ENCODE measurements at places on chromosomes 12 and 14.
A peak's percentile ranks its signal among the peaks of the same experiment; 100 is the strongest.

- DNase-seq, result no peak
Observed at GRCh38 chr14:81169711-81170103, 51.1 kb downstream of the GTF2A1 start.

DNA sequence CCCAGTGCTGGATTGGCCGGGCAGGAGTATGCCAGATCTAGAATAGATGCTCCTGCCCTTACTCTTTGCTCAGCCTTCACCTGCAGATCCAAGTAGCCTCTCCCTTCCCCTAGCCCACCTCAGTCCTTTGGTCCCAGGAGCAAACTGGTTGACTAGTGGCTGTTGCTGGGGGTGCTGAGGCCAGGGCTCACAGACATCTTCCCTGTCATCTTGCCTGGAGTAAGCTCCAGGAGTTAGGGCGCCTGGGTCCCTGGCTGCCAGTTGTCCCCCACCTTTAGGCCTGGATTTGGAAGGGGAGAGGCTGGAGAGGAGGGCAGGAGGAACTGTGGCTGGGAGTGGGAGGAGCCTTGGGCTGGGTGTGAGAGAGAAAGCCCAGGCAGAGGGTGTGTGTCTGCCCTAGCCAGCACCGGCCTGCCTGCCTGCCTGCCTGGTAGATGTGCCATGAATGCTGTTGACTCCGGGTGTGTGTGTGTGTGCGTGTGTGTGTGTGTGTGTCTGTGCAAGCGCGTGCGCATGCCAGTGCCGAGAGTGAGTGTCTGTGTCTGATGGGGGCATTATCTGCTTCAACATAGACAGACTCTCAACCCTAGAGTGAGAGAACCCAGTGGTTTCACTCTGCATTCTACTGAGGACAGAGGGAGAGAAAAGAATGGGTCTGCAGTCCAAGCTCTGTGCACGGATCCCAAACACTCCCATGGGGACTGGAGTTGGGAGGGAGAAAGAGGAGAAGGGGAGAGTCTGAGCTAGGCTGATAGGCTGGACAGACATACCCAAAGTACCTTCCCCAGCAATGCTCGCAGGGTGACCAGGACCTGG lies 845 bp upstream of the RARG start:
- DNase-seq, result no peak

DNA sequence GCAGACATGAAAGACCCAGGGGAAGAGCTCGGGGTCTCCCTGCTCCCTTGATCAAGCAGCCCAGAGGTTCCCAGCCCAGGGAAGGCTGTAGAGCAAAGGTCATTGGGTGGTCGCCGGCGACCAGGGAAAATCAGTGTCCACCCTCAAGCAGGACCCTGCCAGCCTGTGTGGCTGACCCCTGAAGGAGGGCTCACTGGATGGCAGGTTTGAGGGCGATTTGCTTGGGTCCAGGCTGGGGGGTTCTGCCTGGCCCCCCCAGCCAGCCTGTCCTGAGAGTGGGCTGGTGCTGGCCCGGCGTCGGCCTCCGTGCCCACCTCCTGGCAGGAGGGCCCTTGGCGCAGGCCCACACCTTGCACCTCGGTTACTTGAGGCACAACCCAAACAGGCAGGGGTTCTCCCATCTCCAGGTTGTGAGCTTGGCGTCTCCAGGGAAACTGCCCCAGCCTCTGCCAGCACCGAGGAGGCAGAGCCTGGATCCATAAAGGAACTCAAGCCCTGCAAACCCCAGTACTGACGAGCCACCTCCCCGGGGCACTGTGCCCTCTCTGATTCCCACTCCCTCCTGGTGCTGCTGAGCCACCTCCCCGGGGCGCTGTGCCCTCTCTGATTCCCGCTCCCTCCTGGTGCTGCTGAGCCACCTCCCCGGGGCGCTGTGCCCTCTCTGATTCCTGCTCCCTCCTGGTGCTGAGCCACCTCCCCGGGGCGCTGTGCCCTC lies 329.0 kb upstream of the SFSWAP start:
- no peak for DNase-seq

GRCh38 chr12:126747530-126748149 lies 1519.3 kb upstream of the TMEM132C start:
- DNase-seq, result no peak

DNA sequence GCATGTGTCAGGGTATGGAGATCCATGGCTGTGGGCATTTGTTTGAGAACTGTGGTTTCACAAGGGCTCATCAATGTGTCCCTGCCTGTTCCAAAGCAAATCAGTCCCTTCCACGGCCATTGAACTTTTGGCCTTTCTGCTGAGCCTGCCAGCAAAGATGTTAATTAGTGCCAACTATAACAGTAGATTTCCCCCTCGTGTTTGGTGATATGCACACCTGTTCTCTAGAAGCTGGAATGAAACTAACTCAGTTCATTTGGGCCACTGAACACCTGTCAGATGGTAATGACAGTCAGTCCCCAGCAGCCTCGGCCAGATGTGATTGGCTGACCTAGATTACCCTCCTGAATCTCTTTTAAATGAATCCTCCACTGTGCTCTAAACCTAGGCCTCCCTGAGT lies 43.2 kb downstream of the IRAK3 start:
- peak; percentile 56 for DNase-seq

GRCh38 chr12:52027085-52027843 lies 20.5 kb downstream of the TAMALIN start:
- no peak for DNase-seq

- DNase-seq, result no peak
Observed at GRCh38 chr14:67963960-67964812, 144.6 kb downstream of the RAD51B start.

DNA sequence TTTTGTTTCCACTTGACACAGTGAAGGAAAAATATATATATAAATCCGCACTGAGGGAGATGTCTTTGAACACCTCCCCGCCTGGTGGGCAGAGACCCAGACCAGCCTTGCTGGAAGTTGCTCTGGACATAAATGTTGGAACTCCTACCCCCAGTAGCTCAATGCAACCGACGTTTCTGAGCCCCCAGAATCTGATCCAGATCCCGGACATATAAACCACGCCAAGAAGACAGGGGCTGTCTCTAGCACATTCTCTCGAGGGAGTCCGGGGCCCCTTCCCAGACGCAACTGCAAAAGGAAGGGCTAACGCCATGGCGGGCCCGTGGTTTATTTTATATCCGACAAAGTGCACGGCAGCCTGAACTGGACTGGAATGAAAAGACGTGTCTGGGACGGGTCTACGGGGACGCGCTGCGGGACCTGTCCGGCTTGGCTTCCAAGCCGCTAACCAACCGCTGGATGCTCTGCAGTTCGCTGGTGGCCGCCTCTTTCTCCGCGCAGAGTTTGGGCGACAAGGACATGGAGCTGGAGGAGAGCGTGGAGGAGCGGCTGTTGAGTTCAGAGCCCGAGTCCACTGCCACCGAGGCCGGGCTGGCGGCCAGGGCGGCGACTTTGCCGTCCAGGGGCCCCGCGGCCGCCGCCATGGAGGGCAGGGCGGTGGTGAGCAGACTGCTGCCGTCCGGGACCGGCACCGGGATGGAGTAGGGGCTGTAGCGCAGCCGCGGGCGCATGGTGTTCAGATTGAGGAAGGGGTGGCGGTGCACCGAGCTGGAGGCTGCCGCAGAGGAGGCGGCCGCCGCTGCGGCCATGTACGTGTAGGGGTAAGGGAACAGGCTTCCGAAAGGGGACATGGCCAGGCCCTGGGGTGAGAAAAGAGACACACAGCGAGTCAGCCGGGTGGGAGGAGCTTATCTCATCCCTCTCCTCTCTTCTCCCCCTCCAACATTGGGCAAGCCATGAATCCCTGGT lies 12.2 kb downstream of the TBX3 start:
- DNase-seq, result no peak

DNA sequence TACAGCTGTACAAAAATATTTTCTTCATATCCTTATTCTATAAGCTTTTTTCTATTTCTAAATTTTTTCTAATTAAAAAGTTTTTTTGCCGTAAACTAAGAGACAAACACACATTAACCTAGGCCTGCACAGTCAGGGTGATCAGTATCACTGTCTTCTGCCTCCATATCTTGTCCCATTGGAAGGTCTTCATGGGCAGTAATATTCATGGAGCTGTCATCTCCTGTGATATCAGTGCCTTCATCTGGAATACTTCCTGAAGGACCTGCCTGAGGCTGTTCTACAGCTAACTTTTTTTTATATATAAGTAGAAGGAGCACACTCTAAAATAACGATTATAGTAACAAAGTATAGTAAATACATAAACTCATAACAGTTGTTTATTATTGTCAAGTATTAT lies 17.8 kb downstream of the USP15 start:
- DNase-seq, result no peak

DNA sequence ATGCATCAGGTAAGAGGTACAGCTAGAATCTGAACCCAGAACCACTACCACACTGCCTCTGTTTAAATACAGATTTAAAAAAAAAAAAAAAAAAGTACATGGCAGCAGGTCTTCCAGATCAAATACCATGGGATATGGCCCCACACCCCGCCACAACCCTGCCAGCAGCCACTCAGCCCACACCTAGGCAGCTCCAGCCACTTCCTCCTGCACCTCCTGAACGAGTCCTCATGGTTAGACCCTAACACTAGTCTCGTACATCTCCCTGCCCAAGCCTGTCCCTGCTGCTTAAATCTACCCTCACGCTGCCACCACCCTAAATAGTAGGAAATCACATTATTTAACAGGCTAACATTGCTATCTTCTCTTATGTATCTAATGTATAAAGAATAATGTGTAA lies 12.6 kb downstream of the SETD3 start:
- DNase-seq, result no peak

- DNase-seq, result no peak
Observed at GRCh38 chr14:52885230-52885629, 65.6 kb downstream of the FERMT2 start.

DNA sequence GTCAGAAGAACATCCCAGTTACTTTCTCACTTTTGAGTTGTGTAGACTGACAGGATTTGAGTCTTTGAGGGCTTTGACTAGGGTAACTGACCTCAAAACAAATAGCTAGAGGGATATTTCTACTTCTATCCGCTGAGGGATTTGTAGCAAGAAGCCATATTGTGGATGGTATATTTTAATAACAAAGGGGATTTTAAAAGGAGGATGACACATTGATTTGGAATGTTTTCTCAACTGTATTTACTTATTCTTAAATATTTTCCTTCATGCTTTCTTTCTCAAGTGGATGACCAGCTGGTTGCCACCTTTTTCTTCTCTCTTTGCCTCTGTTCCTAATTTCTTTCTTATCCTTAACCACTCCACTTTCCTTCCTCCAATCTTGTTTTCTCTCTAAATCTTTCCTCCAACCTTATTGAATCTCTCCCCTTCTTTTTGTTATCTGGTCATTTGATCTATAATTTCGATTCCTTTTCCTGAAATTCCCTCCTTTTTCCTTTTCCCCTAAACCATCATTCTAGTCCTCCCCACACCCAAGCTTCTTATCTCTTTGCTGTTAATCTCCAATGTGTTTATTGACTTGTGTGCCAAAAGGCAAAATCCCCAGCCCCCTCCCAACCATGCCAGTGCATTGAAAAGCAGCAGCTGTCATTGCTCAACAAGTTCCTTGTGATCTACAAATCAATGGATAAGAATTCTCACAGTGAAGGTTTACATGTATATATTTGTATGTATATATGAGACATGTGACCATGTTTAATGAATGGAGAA lies 411.6 kb downstream of the RAD51B start:
- no peak for DNase-seq

DNA sequence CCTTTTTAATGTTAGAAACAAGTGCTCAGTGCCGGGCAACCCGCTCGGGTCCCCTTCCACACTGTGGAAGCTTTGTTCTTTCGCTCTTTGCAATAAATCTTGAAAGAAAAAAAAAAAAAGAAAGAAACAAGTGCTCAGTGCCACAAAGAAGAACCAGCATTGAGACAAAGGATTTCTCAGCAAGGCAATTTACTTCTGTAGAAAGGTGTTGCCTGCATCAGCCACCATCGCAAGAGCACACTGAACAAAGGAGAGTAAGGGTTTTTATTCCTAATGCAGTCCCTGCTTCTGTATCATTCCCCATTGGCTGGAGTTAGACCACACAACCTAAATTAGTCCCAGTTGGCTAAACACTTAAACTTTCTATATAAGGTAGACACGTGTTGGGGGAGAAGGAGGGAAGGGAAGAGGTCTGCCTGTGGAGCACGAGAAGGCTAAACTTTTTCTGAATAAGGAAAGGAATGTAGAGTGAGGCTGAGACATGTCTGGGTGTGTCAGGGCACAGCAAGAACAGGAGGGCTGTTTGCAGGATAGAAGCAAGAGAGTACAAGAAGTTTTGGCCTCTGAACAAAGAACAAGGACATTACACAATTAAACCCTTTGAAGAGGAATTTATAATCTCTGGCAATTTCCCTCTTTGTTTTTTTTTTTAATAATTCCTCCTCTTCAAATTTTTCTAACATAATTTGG lies 21.4 kb downstream of the KLRF2 start:
- DNase-seq, result no peak

DNA sequence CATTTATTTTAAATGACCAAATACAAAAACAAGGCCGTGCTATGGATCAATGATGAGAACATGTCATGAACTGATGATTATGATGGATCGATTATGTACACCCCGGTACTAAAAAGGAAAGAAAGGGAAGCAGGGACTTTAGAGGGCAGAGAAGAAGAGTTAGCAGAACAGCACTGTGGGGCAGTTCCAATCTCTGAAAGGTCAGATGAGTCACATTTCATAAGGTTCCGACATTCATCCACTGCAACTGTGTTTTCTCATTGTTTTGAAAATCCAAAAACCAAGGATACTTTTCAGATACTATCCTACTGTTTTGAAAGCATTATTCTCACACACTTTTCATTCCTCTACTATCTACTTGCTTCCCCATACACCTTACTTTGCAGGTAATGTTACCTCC lies 169.3 kb downstream of the STXBP6 start:
- no peak for DNase-seq

DNA sequence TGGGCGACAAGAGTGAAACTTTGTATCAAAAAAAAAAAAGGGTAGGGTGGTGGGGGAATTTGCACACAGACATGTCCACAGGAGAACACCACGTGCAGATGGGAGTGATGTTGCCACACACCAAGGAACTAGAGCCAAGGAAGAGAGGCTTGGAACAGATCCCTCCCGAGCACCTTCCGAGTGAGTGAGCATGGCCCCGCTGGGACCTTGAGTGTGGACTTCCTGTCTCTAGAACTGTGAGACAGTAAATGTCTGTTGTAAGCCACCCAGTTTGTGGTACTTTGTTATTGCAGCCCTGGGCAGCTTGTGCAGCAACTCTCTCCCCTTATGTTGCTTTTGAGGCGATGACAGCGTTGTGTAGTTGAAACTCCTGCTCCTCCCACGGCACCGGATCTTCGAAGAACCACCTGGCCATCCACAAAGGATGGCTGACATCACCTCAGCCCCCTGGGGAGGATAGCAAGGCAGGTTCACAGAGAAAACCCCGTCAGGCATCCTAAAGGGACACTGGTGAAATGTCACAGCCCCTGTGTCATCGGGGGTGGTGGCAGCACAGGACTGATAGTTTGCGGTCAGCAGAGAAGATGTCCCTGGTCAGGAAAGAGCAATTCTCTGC lies 54.7 kb upstream of the PLEKHG3 start:
- DNase-seq, result no peak

- DNase-seq, result no peak
Observed at GRCh38 chr12:7190268-7191055, 976 bp downstream of the PEX5 start.

- DNase-seq, result no peak
Observed at GRCh38 chr12:107761502-107761904, 566 bp upstream of the PRDM4 start.
